ENCODE measurements at places on chromosomes 12 and 14.

GRCh38 chr12:51863363-51863932 is 14.9 kb upstream of the FIGNL2 start:
- DNase-seq = peak; percentile 54

DNA sequence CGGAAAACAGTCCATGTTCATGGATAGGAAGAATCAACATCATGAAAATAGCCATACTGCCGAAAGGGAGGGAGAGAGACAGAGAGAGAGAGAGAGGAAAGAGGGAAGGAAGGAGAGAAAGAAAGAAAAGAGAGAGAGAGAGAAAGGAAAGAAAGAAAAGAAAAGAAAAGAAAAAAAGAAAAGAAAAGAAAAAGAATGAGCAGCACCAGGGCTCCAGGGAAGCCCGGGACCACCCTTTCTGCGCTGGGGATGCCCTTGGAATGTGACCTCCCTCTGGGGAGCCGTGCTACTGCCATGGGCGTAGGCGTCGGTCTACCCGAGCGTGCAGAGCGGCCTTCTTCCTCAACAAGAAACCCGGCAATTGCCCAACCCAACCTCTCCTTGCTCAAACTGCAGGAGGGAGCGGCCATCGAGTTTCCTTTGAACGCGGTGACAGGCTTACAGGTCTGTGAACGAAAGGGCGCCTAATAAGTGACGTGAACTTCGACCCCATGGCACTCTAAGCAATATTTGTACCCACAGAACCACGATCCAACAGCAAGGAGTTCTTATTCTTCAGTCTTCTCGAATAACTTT is 16.9 kb downstream of the OR6S1 start:
- DNase-seq = peak; percentile 58

- DNase-seq = no peak
These were observed 162.9 kb downstream of the GLT1D1 start for GRCh38 chr12:129016159-129016558.

DNA sequence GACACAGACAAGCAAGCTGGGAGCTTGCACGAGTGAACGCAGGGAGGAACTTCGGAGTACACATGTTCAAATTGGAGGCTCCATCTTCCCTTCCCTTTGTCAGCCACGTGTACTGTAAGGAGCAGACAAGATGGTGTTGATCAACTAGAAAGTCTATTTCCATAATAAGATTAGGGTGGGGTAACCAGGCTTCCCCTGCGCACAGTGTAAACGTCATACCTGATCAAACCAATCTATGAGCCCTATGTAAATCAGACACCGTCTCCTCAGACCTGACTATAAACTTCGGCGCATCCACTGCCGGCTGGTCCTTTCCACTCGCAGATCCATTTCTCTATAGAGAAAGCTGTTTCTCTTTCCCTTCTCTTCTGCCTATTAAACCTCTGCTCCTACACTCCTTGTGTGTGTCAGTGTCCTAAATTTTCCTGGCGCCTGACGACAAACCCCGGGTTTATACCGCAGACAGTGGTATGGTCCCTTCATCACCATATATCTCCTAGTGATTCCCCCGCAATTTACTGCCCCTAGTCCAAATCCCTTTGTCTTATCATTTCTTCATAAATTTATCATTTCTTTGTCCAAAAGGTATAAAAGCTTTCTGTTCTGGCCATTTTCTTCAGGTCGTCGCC is 7.5 kb upstream of the ETFBKMT start:
- no peak for DNase-seq

DNA sequence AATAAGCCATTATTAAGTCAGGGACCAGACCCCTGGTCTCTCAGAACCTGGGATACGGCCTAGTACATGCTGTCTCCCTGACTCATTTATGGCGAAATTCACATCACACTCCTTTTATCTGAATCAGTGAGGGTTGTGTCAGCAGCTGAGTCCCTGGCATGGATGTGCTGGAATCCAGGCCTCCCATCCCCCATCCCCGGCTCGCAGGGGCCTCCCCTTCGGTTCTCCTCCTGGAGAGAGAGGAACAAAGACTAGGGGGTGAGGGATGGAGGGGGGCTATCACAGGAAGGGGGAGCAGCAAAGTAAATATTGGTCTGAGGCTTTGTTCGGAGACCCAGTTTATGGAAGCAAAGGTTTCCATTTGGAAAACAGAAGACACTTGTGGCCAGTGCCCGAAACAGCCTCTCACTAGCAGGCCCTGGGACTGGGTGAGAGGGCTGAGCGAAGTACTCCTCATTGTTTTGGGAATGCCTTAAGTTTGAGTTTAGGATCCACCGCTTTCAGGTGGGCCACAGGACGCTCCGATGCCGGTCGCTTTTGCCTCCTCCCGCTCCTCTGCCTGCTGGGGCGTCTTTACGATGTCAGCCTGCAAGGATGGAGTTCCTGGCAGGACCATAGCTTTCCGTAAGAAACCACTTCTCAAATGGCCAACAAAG is 145.0 kb downstream of the PRKCH start:
- no peak for DNase-seq

DNA sequence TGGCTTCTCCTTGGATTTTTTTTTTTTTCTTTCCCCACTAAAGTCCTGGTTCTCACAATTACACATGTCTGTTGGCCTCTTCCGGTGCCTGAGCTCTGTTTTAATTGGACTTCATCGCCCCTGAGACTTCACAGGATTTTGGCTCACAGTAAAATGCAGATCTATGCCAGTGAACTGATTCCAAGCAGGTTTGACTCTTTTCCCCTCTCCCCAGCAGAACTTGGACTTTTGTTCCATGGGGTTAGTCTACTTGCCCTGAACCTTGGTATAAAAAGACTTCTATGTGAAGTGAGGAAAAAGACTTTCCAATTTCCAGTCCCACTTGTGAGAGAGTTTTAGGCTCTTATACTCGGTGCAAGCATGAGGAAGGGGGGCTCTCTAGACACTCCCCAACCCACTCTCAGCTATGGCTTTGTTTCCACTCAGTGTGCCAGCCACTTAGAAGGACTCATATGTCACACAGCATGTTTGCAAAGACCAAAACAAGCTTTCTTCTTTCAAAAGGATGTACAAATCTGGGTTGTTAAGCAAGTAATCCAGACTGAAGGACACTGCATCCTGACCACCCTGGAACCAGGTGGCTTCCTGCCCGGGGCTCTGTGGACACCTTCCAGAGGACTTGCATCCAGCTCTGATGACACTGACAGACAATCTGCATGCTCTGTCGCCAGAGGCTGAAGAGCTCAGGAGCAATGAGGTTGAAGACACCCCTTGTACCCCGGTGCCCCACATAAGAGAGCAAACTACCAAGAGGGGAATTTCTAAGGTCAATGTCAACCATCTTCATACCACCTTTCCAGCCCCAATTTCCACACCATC is 221.9 kb upstream of the EGLN3 start:
- peak; percentile 50 for DNase-seq
